ENCODE measurements at places on chromosomes 3 and 15.

GRCh38 chr15:47813748-47814384 lies 96.6 kb downstream of the SEMA6D start:
- DNase-seq, result no peak

DNA sequence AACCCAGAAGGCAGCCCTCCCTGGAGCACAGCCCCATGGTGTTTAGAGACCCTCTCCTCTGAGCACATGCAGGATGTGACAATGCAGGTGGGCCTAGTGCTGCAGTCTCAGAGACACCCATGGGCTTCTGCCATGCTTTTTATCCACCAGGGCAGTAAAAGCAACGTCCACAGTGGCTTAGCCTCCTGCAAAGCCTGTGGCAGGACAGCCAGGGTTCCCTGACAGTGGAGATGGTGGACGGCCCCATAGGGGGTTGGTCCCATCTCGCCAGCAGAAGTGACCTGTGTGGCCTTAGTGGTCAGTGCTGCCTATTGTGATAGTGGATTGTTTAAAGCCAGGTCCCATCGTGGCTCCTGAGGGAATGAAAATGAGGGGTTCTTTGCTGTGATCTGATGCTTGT lies 46.6 kb downstream of the APBA2 start:
- DNase-seq, result no peak

GRCh38 chr3:158308236-158308928 lies 198.5 kb downstream of the RSRC1 start:
- no peak for DNase-seq

DNA sequence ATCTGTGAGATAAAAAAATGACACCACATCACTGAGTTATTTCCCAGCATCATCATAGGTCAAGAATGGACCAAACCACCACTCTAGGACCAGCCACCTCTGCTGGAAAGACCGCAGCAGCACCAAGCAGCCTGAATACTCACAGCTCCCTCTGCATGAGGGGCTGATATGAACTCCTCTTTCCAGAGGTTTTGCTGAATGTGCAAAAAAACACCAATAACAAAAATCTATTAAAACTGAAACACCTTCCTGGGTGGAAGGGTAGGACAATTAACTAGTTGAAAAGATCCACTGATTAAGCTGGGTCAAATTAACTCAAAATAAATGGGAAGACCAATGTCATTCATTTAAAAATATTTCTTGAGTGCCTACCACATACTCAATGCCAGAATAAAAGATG lies 28.9 kb upstream of the KCNMB3 start:
- DNase-seq, result no peak

- DNase-seq, result no peak
These were observed 19.1 kb upstream of the P2RY14 start for GRCh38 chr3:151297429-151297828.

- no peak for DNase-seq
These were observed 92.9 kb upstream of the CADPS start for GRCh38 chr3:62968128-62968527.
